ENCODE measurements at places on chromosomes 13 and 19.

- peak; percentile 72 for DNase-seq
These were observed 21.6 kb downstream of the SPATA13 start for GRCh38 chr13:24181991-24182702.

GRCh38 chr19:51811344-51811743, 16.4 kb downstream of the FPR3 start:
- DNase-seq: peak; percentile 98

DNA sequence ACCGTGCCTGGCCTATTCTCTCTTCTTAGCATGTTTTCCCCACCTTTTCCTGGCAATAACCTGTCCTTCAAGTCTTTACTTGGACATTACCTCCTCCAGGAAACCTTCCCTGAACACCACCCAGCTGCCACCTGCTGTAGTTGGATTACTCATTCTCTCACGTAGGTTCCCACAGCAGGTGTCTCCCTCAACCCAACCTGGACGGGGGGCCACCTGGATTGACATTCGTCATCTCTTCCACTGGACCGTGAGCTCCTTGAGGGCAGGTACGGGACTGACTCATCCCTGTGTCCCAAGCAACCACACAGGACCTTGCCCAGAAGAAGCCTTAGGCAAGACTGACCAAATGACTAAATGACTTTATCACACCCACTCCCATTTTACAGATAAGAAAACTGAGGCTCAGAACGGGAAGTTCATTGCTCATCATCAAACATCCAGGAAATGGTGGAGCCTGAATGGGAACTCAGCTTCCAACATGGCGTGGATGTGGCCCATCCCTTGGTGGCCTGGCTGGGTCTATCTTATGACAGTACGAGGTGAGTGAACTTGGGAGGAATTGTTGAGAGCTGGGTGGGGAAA, 3.5 kb upstream of the KLK6 start:
- no peak for DNase-seq

GRCh38 chr13:95530178-95530577, 22.3 kb upstream of the CLDN10 start:
- DNase-seq: peak; percentile 76

- no peak for DNase-seq
These were observed 29.4 kb upstream of the STK24 start for GRCh38 chr13:98606296-98606695.

DNA sequence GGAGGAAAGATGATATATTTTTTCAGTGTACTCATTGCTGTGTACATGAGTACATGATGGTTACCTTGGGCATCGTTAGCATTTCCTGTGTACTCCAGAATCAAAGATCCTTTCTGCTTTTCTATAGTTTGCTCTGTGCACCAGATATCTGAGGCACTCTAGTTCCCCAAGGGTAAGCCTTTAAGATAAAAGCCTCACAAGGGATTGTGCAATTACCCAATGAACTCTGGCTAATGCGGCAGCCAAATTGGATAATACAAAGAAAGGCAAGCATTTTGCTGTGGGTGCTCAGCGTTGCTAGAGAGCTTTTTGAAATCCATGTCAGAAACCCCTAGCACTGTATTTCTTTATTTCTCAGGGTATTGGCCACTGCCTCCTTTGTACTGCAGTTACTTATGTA, 2.9 kb downstream of the CYSLTR2 start:
- peak; percentile 82 for DNase-seq

DNA sequence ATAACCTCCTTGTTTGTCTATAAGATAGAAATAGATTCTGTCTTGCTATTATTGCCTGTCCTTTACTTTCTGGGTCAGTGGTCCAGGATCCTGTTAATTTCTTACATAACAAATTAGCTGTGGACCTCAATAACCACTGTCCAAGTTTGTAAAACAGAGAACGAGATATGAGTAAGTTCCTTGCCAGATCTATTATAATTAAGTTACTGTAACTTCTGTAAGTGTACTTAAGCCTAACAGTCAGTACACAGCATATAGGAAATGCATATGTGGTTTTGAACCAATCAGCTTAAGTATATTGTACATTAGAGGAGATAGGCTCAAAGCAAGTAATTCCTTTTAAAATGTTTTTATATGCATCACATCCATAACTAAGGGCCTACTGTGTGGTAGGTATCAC, 34.9 kb downstream of the HTR2A start:
- peak; percentile 9 for DNase-seq

DNA sequence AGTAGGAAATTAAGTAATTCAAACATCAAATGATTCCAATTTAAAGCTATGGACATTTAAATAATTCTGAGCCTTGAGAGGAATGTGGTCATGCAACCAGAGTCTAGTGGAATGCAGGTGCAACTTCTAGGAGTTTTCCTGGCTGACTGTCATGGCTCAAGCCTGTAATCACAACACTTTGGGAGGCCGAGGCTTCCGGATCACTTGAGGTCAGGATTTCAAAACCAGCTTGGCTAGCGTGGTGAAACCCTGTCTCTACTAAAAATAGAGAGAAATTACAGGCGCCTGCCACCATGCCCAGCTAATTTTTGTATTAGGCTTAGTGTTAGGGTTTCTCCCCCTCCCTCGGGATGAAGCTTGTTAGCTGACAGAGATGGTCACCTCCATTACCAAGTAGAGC, 6.4 kb downstream of the ZNF808 start:
- peak; percentile 85 for DNase-seq

- no peak for DNase-seq
These were observed 88.9 kb downstream of the TSHZ3 start for GRCh38 chr19:31260171-31260933.

DNA sequence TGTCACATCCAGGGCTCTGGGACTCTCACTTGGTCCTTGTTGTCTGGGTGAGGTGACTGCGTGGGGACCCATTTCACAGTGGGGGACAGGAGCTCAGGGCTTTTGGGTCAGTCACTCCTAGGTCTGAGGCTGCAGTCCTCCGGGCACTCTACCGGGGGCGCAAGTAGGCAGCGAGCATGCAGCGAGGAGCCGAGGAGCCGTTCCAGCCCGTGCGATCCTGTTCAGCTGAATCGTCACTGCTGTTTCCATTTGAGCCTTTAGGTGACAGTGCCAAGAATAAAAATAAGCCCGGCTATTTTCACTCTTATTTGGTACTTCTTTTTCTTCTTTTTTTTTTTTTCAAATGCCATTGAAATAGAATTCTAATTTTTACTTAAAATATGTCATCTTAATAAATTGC, 126.5 kb downstream of the ZNF536 start:
- no peak for DNase-seq

GRCh38 chr19:21691661-21692060, 75.7 kb downstream of the ZNF100 start:
- DNase-seq: no peak

- DNase-seq: peak; percentile 64
These were observed at the start of gene GPC5 for GRCh38 chr13:91398413-91399188. TSS of gene GPC5 (plus strand) at chr13:91398621.

- no peak for DNase-seq
These were observed 17.2 kb downstream of the PRR36 start for GRCh38 chr19:7856679-7857663.

DNA sequence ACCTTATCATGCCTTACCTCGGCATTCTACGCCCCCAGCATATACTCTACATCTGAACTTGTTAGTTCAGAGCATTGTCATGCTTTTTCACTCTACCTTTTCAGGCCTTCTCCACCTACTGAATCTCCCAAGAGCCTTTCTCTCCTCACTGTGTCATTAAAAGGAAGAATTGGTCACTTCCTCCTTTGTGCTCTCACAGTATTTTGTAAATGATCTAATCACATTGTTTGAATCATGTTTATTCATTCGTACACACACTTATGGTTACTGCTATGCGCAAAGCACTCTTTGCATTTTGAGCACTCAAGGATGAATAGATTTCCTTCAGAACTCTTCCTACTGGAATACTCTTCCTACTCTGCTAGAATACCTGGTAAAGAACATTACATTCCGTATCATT, 15.8 kb upstream of the ELF1 start:
- no peak for DNase-seq

- DNase-seq: peak; percentile 83
These were observed 4.5 kb downstream of the CPB2 start for GRCh38 chr13:46100191-46100815.

GRCh38 chr19:54729416-54730188, 5.4 kb downstream of the KIR3DL3 start:
- no peak for DNase-seq

DNA sequence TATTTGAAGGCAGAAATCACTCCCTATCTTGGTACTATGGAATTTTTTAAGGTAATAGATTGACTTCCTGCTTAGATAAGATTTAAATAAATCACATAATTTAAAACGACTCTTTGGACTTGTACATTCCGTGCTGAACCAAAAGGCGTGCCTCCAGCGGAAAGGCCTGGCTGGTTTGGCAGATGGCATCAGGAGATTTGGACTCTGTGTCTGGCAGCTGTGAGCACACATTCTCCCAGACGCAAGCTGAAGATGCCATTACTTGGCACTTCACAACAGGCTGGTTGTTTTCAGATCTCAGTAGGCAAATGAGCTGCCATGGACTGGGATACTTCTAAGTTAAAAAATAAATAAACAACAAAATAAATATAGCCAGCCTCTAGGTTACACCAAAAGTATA, 104.5 kb upstream of the SLC15A1 start:
- DNase-seq: no peak

DNA sequence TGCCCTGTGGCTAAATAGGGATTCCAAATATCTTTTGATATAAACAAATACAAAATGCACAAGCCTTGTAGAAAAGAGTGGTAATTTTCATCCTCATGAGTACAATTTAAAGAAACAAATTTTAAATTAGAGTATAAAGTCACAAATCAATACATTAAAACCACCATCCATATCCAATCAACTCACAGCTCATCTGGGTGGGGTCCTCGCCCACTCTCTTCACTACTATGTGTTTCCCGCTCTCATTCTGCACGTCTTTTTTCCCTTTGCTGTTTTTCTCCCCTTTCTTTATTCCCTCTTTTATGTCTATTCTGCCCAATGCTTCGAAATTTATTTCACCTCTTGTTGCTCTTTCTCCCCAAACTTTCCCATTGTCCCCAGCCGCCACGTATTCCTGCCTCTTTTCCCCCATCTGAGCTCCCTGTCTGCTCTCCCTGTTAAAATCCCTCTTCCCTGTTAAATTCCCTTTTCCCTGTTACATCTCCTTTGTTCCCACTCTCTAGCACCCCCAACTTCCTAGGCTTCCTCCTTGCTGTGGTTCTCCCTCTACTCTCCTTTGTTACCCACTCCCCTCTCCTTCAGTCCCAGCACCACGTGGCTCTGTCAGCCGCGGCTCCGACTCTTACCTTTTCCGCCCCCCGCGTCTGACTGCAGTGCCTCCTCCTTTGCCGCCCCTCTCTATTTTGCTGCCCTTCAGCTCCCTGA, 1.3 kb downstream of the ZNF616 start:
- no peak for DNase-seq

DNA sequence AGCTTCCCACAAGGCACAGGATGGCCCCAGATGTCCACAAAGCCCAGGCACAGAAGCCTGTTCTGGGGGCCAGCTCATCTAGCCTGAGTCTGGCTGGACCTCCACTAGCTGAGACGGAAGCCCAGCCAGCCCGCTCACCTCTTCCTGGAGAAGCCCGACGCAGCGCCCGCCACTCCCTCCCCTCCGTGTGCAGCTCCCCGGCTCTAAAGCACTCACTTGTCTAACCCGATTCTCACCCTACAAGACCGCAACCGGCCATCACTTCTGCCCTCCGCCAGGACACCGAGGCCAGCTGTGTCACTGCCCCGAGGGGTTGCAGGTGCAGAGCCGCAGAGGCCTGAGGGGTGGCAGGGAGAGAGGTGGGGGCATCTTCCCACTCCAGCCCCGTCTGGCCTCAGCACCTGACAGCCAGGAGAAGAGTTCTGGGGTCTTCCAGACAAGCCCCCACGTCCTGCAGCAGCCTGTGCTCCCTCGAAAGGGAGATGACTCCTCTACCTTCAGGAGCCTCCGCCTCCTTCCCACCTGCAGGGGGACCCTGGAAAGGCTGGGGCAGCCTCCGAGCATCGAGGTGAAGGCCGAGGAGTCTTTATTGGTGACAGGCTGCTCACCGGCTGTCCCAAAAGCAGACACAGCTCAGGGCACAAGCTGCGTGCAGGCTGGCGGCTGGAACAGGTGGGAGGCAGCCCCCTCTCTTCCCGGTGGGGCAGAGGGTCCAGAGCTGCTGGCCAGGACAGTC, 5.9 kb upstream of the DIRAS1 start:
- peak; percentile 39 for DNase-seq

GRCh38 chr19:45336696-45337251, 3.8 kb upstream of the KLC3 start:
- no peak for DNase-seq

DNA sequence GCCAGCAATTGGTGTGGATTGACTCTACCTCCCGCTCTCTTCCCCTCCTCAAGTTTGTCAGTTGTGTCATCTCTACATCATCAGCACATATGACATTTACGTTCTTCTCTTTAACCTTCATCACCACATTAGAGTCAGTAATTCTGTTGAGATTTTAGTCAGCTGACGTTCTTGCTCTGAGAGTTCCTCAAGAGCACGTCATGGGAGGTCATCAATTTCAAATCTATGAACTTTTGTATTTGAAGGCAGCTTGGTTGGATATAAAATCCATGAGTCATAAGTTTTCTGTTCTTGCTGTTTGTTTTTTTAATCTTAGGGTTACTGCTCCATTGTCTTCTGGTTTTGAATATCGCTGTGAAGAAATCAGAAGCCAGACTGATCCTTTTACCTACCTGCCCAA, 21.8 kb upstream of the ARGLU1 start:
- DNase-seq: no peak

DNA sequence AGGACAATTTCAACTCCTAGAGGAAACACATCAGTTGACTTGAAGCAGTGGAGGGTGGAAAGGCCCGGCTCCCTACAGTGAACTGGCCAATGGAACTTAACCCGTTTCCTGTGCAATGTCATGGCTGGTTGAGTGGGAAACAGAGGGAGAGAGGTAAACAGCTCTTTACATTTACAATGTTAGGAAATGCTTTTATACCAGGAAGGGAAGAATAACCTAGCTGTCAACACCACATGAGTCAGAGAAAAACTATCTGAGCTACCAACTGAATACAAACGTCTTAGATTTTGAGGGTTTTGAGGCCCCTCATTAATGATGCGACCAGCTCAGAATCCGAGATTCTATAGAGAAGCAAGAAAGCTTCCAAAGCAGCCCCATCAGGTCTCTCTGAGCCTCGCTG, 36.7 kb downstream of the CARD8 start:
- no peak for DNase-seq

DNA sequence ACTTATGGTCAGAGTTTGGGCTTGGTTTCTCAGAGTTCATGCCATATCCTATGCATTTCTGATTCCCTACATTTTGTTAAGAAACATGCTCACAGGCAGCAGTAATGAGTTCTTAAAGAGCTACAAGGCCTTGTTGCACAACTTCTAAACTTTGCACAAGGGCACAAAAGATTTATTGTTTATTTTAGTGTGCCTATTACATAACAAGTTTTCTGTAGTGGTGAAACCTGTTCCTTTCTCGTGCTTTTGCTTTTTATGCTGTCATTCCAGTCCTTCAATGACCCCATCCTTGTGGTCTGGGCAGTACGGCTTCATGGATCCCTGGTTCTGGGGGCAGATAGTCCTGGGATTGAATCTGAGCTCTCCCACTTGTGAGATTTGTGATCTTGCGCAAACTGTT, 17.8 kb downstream of the ZNF507 start:
- peak; percentile 76 for DNase-seq

- no peak for DNase-seq
These were observed 432.4 kb downstream of the SLITRK1 start for GRCh38 chr13:83449668-83450395.
